ENCODE measurements at places on chromosomes 7 and 10.
A peak's percentile ranks its signal among the peaks of the same experiment; 100 is the strongest.

DNA sequence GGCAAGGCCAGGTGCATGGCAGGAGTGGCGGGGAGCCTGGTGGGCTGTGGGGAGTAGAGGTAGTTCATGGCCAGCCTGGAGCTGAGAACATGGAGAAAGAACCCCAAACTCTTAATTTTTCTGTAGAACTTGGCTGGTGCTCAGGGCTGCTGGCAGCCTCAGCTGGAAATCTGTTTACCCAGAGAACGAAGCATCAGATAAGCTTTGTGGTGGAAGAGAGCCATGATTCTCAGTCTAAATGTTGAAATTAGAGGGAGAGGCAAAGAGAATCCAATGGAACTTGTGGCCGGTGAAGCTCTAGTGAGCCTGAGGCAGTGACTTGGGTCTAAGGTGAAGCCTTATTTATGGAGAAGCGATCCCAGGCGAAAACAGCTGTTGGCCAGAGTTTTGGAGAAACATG, 126.4 kb downstream of the CCDC3 start:
- DNase-seq, result no peak

- DNase-seq, result no peak
Measured at GRCh38 chr10:43059828-43060227, 17.0 kb upstream of the RET start.

DNA sequence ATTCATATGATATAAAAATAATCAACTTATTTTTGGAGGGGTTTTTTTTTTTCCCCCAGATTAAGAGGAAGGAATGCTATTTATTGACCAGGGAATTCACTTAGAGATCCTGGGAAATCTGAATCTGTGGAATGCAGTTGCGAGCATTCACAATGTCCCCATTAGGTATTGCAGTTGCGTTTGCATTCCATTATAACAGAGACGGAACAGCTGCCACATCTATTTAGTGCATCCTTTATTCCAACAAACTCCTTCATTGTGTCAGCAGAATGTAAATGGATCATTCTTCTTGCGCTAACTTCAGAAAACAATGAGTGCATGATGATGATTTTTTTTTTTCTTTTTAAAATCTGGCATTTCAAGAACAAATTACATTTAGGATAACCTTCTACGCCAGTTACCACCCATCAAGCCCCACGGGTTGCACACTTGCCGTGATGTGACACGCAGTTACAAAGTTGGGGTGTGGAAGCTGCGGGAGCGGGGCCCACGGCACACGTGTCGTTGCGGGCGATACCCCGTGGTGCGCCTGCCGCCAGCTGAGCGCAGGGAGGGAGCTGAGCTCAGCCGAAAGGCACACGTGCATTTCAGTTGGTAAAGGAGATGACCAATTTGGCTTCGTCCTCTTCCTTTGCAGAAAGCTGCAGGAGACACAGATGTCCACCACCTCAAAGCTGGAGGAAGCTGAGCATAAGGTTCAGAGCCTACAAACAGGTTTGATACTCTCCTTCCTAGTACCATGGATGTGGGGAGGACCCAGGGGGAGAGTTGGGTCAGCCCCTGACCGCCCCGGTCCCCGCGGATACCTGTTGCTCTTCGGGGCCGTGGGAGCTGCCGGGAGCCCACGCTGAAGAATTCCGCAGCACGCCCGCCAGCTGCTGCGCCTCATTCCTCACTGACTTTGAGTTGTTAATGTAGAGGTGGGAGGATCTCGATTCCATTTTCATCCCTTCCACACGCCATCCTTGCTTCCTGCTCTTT, 175.3 kb upstream of the SH2B2 start:
- DNase-seq, result no peak

- DNase-seq, result no peak
Measured at GRCh38 chr7:10998996-10999757, 25.5 kb downstream of the PHF14 start.

DNA sequence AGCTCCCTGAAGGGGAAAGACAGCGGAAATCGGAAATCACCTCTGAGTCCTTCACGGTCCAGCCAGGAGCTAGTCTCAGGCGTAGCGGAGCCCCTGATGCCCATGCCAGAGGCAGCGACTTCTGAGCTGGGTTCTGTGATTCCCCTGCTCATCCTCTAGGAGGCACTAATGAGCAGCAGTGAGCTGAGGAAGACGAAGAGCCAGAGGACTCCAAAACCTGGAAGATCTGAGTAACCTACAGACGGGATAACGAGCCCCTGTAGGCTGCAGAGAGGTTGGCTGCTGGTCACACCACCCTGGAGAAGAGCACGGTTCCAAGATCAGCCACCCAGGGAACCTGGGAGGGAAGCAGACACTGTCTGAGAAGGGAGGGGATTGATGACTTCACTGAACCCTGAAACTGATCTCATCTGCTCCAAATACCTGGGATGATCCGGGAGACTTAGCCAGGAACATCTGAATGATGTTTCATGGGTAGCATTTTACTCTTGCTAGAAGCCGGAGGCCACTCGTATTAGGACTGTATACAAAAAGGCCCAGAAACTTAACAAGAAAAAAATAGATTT, 304.1 kb downstream of the PAXIP1 start:
- DNase-seq, result no peak

- DNase-seq, result no peak
Measured at GRCh38 chr10:31947144-31947926, 18.7 kb upstream of the ARHGAP12 start.

DNA sequence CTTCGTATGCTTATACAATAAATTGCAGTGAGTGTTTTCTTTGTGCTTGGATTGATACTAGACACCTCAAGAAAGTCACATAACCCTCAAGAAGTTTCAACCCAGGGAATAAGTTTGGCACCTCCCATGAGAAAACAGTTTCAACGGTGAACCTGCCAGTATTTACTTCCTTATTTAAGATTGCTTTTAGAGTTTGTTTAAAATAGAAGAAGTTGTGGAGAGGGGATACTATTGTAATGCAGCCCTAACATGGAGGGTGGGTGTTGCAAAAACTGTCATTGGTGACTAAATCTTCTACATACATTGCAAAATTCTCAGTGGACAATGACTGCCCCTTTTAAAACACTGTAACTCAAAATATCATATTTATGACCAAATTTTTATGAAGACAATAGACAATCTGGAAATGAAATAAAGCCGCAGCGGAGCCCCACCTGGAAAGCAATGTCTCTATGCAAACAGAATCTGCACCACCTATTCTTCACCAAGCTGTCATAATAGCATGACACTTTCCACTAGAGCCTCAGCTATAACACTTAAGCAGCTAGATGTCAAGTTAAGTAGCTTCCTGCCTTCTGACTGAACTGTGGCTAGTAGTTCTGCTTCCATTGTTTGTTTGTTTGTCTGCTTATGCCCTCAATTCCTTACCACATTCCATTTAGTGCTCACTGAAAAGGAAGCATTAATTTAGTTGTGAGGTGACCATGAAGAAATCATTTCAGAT, 98.2 kb downstream of the MDFIC start:
- DNase-seq, result no peak

GRCh38 chr10:100155936-100156335, 29.9 kb downstream of the ERLIN1 start:
- DNase-seq, result no peak

GRCh38 chr10:89808842-89809241, 107.5 kb downstream of the KIF20B start:
- DNase-seq, result no peak

DNA sequence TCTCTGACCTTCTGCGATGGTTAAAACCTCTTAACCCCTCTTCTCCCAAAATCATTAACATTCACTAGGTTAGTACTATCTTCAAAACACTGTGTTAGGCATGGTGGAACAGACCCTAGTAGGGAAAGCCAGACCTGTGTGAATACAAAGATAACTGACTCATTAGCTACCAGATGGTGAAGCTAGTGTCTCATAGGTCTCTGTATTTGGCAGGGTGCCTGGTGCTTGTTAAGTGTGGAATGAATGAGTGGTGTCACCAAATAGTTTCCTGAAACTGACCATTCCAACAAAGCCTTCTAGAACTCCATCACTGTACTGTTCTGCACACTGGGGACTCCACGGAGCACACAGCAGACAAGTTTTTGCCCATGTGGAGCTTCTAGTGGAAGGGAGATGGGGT, 27.7 kb upstream of the TM9SF3 start:
- no peak for DNase-seq

DNA sequence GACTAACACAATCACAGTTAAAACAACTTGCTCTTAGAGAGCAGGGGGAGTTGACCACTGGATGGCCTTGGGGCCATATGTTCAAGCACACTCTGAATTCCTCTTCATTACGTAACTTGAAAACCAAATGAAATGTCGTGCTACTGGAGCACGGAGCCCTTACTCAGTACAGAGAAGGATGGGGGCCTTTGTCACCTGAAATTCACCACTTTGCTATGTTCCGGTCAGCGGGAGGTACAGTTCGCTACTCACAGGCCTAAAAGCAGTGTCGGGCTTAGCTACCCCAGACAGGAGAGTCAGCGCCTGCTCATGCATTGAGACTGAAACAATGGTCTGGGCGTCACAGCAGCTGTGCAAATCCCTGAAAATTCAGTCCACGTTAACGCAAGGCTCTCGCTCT, 39.6 kb downstream of the GLI3 start:
- no peak for DNase-seq

GRCh38 chr7:5652118-5652517, 129.3 kb downstream of the RNF216 start:
- DNase-seq, result no peak

- peak; percentile 28 for DNase-seq
Measured at GRCh38 chr7:4789194-4790077, 14.0 kb downstream of the AP5Z1 start.

DNA sequence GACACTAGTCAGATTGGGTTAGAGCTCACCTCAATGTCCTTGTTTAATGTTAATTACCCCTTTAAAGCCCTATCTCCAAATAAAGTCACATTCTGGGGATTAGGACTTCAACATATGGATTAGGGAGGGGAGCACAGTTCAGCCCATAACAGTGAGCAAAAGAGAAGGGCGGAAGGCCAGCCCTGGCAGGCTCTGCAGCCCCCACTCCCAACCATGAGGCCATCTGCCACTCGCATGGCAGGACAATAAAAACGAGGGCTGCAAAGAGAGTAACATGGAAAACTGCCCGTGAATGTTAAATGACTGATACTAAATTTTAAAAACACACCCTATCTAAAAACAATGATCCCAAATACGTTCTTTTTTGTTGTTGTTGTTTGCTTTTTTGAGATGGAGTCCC, 38.7 kb downstream of the RGS10 start:
- DNase-seq, result no peak

GRCh38 chr7:47253650-47254080, 328.2 kb downstream of the TNS3 start:
- DNase-seq, result no peak

GRCh38 chr10:69242852-69243212, 22.7 kb downstream of the HKDC1 start:
- DNase-seq, result no peak

GRCh38 chr7:91353848-91354247, 89.6 kb downstream of the FZD1 start:
- DNase-seq, result no peak

GRCh38 chr7:41847606-41848005, 144.7 kb upstream of the INHBA start:
- DNase-seq, result no peak

DNA sequence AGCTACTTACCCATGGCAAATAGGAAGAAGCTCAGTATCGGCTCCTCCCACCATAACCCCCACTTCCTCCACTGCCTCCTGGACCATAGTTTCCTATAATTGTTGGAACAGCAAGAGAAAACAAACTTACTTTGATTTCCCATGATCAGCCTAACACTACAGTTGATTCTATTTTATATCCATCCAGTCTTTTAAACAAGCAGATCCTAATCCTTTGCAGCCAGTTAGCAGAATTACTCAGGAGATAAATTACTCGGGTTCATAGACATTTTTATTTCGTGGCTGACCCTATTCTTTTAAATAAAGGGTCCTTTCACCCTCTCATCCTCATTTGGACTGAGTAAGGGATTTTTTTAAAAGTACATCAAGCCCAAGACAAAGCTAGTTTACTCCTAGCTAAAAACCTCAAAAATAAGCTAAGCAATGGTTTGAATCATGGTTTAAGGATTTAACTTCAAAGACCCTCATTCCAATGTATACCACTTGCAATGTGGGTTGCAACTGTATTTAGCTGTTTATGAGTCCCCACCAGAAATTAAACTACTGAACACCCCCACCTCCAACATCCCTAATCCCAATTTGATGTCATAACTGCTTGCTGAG, 8.0 kb downstream of the HNRNPA2B1 start:
- no peak for DNase-seq

GRCh38 chr10:69639291-69640195, 9.5 kb downstream of the FAM241B start:
- DNase-seq, result peak; percentile 57

GRCh38 chr10:60536529-60537114, 146.9 kb upstream of the ANK3 start:
- DNase-seq, result no peak

DNA sequence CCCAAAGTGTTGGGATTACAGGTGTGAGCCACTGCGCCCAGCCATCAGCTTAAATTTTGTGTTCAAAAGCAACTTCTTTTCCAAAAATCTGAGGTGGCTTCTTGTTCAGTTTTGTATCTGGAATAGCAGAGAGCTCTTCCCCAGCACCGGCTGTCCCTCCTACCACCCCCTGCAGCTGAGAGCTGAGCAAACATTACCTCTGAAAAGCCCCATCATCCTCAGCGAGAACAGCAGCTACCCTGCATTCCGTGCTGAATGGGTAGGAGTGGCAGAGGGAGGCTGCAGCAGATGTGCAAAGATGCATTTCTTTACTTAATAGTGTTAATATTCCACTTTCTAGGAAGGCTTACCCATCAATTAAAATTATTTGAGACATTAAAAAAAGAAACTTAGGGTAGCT, 31.8 kb downstream of the CCM2 start:
- no peak for DNase-seq

DNA sequence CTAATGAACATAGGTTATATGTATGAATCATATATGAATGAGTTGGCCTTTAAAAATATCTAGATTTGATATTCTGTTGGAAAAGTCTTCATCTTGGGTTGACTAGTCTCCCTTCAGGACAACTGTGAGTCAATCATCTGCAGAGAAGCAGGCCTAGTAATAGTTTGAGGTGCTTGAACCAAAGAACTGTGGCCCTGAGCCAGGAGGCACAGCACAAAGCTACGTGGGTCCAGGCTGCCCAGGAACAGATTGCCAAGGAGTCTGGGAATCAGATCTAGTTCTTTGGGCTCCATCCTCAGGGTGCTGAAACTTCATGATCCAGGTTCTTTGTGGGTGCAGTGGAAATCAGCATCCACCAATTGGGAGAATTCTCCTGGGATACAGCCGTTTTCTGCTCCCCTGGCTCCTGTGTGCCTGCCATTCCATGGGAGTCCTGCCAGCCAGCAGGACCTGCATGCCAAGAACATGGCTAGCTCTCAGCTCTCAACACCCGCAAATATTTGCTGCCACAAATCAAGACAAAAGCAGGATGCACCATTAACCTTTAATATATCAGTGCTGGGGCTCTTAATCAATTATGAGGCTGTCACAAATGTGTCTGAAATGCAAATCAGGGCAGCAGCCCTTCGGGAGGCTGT, 709.0 kb downstream of the GRID1 start:
- DNase-seq, result no peak
